ENCODE measurements at places on chromosomes 4 and X.

DNA sequence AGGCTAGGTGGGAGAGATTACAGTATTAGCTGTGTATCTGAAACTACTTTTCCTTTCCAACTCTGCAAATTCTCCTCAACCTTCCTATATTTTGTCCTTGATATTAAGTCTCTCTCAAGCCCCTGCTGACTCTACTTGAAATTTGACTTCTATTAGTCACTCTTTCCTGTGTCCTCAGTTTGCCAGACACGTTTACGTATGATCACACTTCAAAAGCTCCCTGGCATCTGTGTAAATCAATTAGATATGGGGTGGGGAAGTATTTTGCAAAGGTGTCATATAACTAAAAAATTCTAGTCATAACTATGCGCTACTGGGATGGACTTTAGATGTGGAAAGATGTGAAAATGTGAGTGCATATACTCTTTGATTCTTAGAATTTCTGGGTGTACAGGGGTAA lies 67.4 kb upstream of the ARHGAP24 start:
- DNase-seq: no peak

DNA sequence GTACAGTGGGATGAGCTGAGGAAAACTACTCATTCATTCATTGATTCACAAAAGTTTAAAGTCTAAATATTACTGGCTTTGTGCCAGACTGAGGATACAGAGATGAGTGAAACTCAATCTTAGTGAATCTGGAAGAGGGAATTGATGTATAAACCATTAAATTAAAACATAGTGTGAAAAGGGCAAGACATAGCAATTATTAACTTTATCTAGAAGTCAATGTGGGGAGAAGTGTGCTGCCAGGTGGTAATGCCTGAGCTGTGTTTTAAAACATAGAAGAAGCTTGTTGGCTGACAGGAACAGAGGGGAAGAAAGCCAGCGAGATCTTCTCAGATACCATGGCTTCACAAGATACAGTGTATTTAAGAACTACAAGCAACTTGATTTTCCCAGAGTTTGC lies 153.4 kb downstream of the BMPR1B start:
- DNase-seq: no peak

GRCh38 chr4:47835494-47835893 lies 2.4 kb downstream of the CORIN start:
- DNase-seq: peak; percentile 7

DNA sequence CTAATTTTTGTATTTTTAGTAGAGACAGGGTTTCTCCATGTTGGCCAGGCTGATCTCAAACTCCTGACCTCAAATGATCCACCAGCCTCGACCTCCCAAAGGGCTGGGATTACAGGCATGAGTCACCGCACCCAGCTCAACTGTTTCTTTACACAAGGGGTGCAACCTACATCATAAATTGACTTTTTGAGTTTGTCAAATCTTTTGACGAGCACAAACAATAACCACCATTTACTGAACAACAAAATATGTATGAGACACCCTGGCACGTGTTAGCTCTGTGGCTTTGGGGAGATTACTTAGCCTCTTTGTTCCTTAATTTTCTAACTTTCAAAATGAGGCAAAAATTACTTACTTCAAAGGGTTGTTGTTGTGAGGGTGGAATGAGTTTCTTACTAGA lies 23.5 kb upstream of the SLC34A2 start:
- no peak for DNase-seq

DNA sequence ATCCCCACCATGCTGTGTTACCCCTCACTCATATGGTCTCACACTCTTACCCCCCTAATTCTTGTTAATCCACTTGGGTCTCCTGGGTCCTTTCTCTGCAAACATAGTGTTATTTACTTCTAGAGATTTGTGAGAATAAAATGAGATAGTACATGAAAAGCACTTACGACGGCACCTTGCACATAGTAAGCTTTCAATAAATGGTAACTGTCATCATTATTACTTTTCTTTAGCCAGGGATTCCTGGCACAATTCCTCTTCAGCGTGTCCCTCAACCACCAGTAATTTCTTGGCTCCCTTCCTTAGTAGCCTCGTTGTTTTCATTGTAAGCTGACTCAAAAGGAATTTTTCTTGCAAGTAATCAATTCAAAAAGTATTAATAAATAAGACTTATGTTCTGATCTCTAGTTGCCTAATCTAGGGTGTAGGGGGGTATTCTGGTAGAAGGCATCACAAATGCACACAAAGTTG lies 30.1 kb upstream of the RBMX start:
- DNase-seq: no peak

DNA sequence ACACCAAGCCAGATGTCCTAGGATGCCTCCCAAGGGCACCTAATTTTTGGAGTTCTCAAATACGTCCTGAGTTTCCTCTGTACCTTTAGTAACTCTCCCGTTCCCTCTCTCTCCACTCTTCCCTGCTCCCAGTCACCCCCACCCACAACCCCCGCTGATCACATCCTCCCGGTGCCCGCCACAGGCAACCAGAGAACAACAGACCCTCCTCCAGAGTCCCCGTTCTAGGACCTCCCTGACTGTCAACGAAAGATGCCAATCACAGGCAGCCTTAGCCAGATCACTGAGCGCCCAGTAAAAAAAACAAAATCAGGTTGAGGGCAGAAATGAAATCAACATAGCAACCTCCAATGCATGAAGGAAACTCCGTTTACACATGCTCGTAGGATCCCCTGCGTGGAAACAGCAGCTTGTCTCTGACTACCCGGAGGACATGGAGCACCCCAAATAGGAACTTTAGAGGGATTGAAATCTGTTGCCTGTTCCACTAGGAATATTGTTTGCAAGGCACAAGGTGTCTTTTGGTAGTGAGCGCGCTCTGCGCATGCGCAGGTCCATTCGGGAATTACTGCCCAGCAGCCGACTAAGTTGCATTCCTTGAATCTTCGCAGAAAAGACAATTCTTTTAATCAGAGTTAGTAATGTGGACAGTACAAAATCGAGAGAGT lies at the start of gene GABRB1:
TSS of gene GABRB1 (plus strand) at position 557 of the 668 bp plus-strand sequence.
- DNase-seq: peak; percentile 38

DNA sequence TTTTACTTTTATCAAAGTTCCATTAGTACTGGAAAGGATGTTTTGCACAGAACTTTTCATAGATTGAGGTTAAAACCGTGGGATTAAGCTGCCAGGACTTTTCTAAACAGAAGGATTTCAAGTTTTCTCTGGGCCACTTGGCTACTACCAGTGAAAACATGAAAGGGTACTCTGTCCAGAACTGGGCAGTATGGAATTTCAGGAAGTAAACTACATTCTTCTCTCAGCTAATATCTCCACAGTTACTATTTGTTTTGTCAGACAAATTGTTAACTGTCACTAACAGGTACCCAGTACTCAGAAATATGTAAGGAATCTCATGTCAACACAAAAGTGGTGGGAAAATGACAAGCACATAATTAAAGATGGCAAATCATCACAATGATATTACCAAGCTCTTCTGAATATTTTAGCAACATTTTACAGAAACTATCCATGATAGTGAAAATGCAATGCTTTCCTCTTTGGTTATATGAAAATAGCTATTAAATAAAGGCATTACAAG lies 454.4 kb downstream of the C4orf33 start:
- DNase-seq: no peak

- DNase-seq: no peak
Observed at GRCh38 chrX:147498796-147499195, 412.9 kb upstream of the FMR1 start.

DNA sequence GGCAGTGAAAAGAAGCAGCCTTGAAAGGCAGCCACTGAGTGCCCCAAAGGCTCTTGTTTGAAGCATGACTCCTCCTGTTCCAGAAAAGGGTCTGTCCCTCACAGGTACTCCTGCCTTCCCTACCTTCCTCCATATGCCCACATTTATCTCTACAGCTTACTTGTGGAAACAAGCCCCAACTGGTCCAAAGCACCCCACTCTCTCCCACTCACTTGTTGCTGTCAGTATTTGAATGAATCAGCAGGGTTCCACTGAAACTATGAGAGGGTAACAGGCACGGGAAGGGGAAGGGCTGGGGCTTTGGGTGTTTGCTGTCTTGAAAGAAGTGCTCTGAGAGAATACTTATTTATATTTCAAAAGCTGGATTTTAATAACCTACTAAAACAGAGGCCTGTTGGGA lies 34.9 kb downstream of the GPR143 start:
- no peak for DNase-seq

Data from brain pericyte (primary cell).